ENCODE measurements at places on chromosomes 2 and 18.

- DNase-seq = no peak
These were observed 92.9 kb downstream of the GALNT3 start for GRCh38 chr2:165701147-165701546.

- no peak for DNase-seq
These were observed 66.6 kb upstream of the STAM2 start for GRCh38 chr2:152241948-152242729.

GRCh38 chr18:3664563-3665178 lies 214.7 kb downstream of the TGIF1 start:
- no peak for DNase-seq

DNA sequence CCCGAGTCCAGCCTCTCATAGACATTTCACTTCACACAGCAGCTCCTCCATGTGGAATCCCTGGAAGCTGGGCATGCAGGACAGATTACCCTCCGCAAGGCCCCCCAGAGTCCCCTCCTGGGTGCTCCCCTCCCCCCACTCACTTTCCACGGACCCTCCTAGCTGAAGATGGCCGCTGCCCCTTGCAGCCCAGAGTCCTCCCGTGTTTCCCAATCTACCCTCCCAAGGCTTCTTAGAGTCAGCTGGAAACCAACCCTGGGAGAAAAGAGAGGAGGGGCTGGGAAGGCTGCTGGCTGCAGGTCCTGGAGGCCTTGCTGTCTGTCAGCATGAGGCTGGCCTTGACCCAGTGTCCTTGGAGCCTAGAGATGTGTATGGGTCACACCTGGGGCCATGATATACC lies 49.0 kb upstream of the HAAO start:
- DNase-seq = no peak

DNA sequence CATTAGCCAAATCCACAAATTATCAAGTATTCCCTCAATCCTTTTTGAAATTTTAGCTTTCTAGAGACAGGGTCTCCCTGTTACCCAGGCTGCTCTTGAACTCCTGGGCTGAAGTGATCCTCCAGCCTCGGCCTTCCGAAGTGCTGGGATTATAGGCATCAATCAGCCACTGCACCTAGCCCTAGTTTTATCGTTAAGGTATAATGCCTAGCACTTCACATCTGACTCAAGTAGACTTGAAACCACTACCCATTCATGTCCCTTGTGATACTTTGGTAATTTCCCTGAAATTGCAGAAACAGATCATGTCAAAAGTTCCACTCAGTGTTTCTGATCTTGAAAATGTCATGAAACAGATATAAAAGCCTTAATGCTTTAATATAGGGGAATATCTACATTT lies 26.3 kb downstream of the MEX3C start:
- DNase-seq = no peak

DNA sequence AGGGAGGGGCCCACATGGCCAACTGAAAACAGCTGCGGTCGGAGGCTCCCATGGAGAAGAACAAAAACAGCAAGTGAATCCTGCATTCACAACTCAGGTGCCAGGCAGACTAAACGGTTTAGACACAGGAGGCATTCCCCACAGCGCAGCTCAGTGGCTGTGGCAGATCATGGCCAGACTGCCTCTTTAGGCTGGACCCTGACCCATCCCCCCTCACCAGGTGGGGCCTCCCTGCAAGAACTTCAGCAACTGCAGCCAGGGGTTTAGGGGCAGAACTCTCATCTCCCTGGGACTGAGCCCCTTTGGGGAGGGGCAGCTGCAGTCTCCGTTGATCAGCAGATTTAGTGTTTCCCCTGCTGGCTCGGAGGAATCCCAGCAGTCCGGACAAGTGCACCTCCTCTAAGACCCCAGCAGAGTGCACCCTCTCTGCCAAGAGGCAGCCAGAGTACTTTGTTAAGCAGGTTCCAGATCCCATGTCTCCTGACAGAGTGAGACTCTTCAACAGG lies 346.7 kb downstream of the SS18 start:
- DNase-seq = no peak

DNA sequence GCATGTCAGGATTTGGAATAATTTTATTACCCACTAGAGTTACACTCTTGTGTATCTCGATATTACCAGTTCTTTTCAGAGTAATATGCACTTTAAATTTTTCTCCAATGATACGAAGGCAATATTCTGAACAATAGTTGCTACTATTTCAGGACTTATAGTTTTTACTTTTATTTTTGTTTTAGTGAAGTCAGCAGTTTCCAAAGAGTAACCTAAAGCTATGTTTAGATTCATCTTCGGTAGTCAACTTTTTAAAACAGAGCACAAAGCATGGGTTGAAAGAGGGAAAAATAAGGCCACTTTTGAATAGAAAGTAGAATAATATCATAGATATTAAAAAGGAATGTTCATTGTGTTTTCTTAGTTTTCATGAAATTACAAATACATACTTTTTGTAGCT lies 532.7 kb downstream of the CPS1 start:
- DNase-seq = no peak
